ENCODE measurements at places on chromosomes 6 and 20.

DNA sequence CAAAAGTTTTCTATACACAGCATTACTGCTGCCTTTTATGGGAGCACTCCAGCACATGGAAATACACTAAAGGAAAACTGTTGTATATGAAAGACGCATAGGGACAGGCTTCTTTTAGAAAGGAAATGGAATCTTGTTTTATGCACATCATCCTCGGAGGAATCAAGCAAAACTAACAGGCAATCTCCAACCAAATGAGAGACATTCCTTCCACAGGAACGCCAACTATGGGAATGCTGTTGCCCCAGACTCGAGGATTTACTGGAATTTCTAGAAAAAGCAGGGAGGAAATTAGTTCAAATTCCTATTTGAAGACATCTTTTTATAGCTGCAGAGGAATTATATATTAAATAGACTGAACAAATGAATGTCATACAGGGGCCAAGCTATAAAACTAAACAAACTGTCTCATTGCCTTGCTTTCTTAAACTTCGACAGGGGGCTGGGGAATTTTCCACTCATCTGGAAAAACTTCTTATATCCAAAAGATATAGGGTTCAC, 52.2 kb downstream of the LYRM4 start:
- no peak for DNase-seq
- H3K4me3 ChIP-seq, result no peak overlapping the region
- H3K4me1 ChIP-seq, result peaks cover 27% of the 10 kb centered on the region
- H3K27ac ChIP-seq, result no peak overlapping the region
- H3K36me3 ChIP-seq, result peaks cover 23% of the 10 kb centered on the region

- H3K4me1 ChIP-seq, result peaks cover 71% of the 10 kb centered on the region
- peak overlapping the region; percentile 99 for H3K4me3 ChIP-seq
- no peaks in the 10 kb centered on the region for H3K27me3 ChIP-seq
These were observed 671 bp downstream of the TAPBP start for GRCh38 chr6:33313105-33313708.

GRCh38 chr6:168088161-168089053, 9.4 kb upstream of the FRMD1 start:
- no peaks in the 10 kb centered on the region for H3K36me3 ChIP-seq
- H3K27me3 ChIP-seq, result no peaks in the 10 kb centered on the region
- no peak for DNase-seq
- H3K27ac ChIP-seq, result no peak overlapping the region
- no peaks in the 10 kb centered on the region for H3K4me1 ChIP-seq

GRCh38 chr6:165119231-165120020, 190.0 kb downstream of the C6orf118 start:
- no peaks in the 10 kb centered on the region for H3K27me3 ChIP-seq
- H3K4me1 ChIP-seq, result no peaks in the 10 kb centered on the region
- no peaks in the 10 kb centered on the region for H3K36me3 ChIP-seq

DNA sequence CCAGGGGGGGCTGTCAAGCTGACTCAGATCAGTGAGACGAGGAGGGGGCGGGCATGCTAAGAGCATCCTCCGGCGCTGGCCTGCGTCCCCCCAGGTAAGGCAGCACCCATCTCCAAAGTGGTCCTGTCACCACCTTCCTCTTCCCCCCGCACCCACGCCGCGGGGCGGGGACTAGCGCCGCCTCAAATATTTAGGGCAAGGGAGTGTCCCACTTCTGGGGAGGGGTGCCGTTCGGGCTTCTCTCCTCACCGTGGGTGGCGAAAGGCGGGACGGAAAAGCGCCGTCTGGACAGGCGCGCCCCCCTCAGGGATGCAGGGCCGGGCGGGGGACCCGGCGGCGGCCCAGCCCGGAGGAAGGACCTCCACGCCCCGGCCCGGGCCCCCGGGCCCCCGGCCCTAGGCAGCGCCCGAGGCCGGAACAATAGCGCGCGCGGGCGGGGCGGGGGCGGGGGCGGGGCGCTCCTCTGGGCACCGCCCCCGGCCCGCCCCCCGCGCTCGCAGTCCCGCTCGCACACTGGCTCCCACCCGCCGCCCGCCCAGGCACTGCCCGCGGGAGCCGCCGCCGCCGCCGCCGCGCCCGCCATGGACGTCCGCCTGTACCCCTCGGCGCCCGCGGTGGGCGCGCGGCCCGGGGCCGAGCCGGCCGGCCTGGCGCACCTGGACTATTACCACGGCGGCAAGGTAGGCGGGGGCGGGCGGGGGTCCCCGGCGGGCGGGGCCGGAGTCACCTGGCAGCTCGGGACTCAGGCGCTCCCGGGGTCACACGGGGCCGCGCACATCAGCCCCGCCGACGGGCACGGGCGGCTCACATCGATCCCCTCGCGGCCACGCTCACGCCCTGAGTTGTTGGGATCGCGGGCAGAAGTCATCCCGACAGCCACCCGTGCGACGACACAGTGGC, at the start of gene TOX2:
TSS of gene TOX2 (plus strand) at position 542 of the 900 bp plus-strand sequence. CDS start at position 582, 40 bp downstream.
- H3K4me3 ChIP-seq, result peak within 1 kb of the TSS; percentile 88
- peak; percentile 51 for DNase-seq
- peak within 1 kb of the TSS; percentile 84 for H3K27ac ChIP-seq

Data from naive thymus-derived CD8-positive, alpha-beta T cell (primary cell).